ENCODE measurements at places on chromosomes 5 and 9. TPM values are rescaled to one million over a fixed set of nuclear protein-coding genes. Genes with fewer than 3 reads are reported as not detected.
A peak's percentile ranks its signal among the peaks of the same experiment; 100 is the strongest.

- no peak for DNase-seq
These were observed 38.9 kb downstream of the PAM start for GRCh38 chr5:102794047-102794446.

DNA sequence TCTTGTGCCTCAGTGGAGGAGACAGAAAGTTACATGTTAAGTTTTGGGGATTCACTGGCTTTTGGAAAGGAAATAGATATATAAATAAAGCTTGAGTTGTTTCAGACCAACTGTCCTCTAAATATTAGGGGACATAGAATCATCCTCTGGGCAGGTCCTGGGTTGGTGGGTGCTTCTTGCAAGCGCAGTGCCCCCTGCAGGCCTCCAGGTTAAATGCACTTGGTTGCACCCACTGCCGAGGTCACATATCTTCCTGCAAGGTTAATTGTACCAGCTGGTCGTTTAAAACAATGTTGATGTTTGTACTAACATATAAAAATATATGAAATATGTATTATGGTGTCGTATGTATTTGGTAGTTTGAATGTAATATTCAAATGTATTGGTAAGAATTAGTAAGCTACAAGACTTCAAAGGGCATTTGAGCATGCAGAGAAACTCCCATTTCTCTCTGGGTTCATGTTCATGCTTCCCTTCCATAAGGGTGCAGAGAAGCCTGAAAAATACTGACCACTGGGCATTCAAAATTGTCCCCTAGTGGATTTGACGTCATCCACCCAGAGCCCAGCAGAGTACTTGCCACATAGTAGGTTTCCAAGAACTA is 87.0 kb downstream of the ZNF618 start:
- DNase-seq: peak; percentile 46

PCDHA12 gene
- total RNA-seq: not detected

KCNT1 gene
- total RNA-seq: not detected

CSNK1G3 gene
- 30.8 TPM for total RNA-seq
